ENCODE measurements at places on chromosomes 1 and 21. TPM values are rescaled to one million over a fixed set of nuclear protein-coding genes. Genes with fewer than 3 reads are reported as not detected.

GRCh38 chr21:42421018-42421793 is 17.5 kb downstream of the UBASH3A start:
- H3K4me3 ChIP-seq, result no peak overlapping the region
- no peak overlapping the region for H3K27ac ChIP-seq
- no peaks in the 10 kb centered on the region for H3K4me1 ChIP-seq
- no peaks in the 10 kb centered on the region for H3K36me3 ChIP-seq
- no peak for DNase-seq

DNA sequence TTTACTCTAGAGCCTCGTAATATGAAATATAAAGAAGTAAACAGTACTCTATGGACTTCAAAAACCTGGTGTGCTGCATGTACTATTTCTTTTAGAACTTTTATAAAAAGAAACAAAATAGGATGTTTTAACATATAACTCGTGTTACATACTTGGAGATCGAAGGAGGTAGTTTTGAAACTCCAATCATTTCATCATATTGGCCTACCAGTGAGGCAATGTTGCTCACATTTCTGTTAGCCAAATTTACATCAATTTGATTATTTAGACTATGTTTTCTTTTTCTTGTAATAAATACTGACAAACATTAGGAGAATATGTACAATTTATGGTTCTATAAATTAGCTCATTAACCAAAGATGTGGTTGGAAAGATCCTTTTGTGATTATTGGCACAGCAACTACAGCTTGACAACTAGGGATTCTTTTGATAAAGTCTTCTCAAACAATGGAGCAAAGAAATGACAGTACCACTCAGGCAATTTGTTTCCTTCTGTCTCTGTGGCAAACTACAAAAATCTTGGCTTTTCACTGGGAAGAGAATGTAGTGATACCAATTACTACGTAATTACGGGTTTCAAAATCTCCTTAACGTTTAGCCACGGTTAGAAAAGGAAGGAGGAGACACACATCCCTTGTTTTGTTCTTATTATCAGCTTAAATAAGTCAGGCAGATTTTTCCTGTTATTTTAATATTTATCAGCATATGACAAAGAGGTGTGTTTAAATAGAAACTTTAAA is 266.6 kb upstream of the SGIP1 start:
- H3K27ac ChIP-seq, result peak overlapping the region; percentile 96
- no peak overlapping the region for H3K4me3 ChIP-seq
- DNase-seq, result no peak
- no peaks in the 10 kb centered on the region for H3K27me3 ChIP-seq

- H3K27me3 ChIP-seq, result peaks cover 36% of the 10 kb centered on the region
- H3K4me1 ChIP-seq, result no peaks in the 10 kb centered on the region
- DNase-seq, result no peak
- H3K27ac ChIP-seq, result no peak overlapping the region
Observed at GRCh38 chr1:33680281-33680840, 183.5 kb upstream of the HMGB4 start.

GRCh38 chr1:96845464-96845863 is 123.9 kb downstream of the PTBP2 start:
- H3K4me3 ChIP-seq, result no peak overlapping the region
- no peak overlapping the region for H3K27ac ChIP-seq
- no peaks in the 10 kb centered on the region for H3K4me1 ChIP-seq
- no peaks in the 10 kb centered on the region for H3K36me3 ChIP-seq
- no peaks in the 10 kb centered on the region for H3K27me3 ChIP-seq

DNA sequence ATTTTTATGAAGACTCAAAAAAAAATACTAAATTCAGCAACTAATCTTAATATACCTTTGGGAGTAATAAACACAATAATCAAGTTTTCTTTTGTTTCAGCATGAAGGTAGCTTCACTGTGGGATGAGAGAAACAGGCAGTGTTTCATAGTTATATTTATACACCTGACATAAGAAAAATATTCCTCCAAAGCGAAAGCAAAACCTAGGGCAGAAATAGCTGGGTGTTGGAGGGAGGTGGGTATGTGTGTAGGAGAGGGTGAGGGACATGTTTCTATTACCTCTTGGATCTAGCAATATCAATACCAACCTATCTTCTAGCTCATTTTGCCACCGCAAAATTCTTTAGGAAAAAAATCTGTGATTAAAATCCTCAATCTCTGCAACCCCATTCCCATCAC is 24.9 kb upstream of the MAN1A2 start:
- H3K27ac ChIP-seq, result no peak overlapping the region
- DNase-seq, result no peak
- peaks cover 6% of the 10 kb centered on the region for H3K4me1 ChIP-seq
- H3K36me3 ChIP-seq, result no peaks in the 10 kb centered on the region
- H3K4me3 ChIP-seq, result no peak overlapping the region

CD1B gene
- total RNA-seq, result not detected

C1orf116 gene
- 3.6 TPM for total RNA-seq

LCE2A gene
- not detected for total RNA-seq

OR10J1 gene
- total RNA-seq, result not detected

SPATA45 gene
- not detected for total RNA-seq

CSF3R gene
- 0.32 TPM for total RNA-seq

FLG2 gene
- total RNA-seq, result not detected

XKR8 gene
- total RNA-seq, result 11.0 TPM
